H1 (cell line): ENCODE measurements at places on chromosomes 6 and 20.

DNA sequence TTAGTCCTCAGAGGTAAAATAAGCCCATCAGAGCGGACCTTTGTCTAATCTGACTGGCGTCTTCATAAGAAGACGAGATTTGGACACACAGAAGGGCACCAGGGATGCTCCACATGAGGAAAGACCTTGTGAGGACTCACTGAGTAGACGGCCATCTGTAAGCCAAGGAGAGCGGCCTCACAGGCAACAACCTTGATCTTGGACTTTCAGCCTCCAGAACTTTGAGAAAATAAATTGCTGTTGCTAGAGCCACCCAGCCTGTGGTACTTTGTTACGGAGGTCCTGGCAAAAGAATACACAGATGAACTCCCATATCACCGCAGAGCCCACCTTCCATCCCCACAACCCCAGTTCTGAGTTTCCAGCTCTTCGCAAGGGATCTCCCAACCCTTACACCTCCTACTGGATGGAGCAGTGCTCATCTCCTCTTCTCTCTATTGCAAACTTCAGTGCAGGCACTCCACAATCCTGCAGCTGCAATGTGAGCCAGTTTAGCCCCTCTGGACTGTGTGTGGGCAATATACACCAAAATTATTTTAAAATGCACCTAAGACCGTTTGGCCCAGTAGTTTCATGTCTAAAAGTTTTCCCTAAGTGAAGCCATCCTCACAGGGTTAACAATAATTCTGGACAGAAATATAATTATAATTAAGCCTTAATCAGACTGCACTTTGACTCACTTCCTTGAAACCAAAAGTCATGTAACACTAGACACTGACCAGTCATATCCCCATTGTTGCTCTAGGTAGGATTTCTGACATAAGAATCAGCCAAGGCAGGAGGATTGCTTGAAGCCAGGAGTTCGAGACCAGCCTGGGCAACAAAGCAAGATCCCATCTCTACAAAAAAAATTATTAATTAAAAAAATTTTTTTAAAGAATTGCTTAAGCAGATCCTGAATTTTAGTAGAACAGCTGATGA, 8.8 kb upstream of the TRIM31 start:
- DNase-seq: no peak

DNA sequence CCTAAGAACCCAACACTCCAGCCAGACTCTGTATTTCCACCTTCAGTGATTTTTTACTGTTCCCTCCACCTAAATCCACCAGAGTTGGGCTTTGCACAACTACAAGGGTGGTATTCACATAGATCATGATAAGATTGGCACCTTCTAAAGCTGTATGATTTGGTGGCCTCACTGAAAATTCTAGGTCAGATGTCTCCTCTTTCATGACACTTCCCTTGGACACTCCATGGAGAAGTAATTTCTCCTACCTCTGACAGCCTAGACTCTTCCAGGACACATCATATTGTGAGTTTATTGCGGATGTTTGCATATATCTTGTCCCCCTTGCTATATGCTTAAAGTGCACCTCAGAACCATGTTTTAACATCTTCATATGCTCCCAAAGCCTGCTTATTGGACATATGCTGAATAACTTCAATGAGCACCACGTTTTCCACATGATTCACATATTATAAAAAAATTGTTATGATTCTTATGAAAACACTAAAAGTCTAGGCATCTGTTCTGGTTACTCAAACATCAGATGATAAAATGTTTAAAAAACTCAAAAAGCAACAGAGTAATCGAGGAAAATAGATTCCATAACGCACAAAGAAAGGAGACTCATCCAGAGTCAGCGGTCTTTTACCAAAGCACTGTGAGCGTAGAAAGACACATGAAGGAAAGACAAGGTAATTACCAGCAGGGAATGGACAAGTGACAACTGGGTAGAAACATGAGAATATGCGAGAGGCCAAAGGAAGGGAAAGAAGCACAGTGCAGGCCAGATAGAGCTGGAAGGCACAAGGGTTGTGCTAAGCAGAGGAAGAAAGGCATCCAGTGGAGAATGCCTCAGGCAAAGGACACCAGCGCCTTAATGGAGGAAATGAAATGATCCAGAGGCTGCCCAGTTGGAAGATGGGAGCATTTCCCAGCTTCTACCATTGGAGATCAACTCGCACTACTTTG, 46.5 kb downstream of the KIF16B start:
- no peak for DNase-seq

DNA sequence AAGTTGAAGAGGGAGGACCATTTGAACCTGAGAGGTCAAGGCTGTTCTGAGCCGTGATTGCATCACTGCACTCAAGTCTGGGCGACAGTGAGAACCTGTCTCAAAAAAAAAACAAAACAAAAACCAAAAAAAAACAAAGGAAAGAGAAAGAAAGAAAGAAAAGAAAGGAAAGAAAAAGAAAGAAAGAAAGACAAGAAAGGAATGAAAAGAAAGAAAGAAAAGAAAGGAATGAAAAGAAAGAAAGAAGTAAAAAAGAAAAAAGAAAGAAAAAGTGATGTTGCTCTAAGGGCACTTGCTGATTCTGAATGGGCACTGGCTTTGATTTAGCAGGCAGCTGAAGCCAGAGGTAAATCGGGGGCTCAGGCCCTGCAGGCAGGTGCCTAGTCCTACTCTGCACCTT, 161.0 kb downstream of the MCHR2 start:
- DNase-seq: no peak

DNA sequence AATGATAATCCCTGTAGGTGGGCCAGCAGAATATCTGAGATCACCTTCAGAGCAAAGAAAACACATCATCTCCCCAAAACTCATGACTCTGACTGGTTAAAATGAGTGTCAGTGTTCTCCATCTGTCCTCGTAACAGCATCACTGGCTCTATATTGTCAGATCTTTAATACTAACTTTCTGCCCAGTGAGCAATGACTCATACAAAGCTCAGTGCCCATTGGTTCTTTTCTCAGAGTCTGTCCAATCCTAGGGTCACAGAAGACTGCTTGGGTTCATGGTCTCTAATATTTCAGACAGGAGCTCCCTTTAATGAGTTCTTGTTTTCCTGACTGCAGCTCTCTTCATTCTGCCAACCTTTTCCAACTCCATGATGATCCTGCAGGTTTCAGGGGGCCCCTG, 36.4 kb downstream of the HLA-DPB1 start:
- DNase-seq: no peak

- DNase-seq: no peak
Measured at GRCh38 chr20:33112547-33113386, 33.3 kb downstream of the BPIFB4 start.

GRCh38 chr6:56370561-56371211, 123.3 kb upstream of the COL21A1 start:
- DNase-seq: no peak

- DNase-seq: no peak
Measured at GRCh38 chr6:141463237-141463977, 669.3 kb upstream of the GJE1 start.
